ENCODE measurements at places on chromosomes 2 and 18. TPM values are rescaled to one million over a fixed set of nuclear protein-coding genes. Genes with fewer than 3 reads are reported as not detected.

The IL18R1 gene
- 0.33 TPM for total RNA-seq

The CCDC121 gene
- total RNA-seq: 1.7 TPM

The TSHZ1 gene
- 6.6 TPM for total RNA-seq

The ACTR2 gene
- total RNA-seq: 162 TPM

The C2orf69 gene
- 13.4 TPM for total RNA-seq

Measured in uterine smooth muscle cell (primary cell).